CD4-positive, alpha-beta T cell (primary cell): ENCODE measurements at places on chromosomes 12 and 14.

GRCh38 chr14:99507860-99508640, 26.8 kb downstream of the CCNK start:
- DNase-seq: no peak

- no peak for DNase-seq
Observed at GRCh38 chr12:88011755-88012154, 17.4 kb downstream of the C12orf50 start.

DNA sequence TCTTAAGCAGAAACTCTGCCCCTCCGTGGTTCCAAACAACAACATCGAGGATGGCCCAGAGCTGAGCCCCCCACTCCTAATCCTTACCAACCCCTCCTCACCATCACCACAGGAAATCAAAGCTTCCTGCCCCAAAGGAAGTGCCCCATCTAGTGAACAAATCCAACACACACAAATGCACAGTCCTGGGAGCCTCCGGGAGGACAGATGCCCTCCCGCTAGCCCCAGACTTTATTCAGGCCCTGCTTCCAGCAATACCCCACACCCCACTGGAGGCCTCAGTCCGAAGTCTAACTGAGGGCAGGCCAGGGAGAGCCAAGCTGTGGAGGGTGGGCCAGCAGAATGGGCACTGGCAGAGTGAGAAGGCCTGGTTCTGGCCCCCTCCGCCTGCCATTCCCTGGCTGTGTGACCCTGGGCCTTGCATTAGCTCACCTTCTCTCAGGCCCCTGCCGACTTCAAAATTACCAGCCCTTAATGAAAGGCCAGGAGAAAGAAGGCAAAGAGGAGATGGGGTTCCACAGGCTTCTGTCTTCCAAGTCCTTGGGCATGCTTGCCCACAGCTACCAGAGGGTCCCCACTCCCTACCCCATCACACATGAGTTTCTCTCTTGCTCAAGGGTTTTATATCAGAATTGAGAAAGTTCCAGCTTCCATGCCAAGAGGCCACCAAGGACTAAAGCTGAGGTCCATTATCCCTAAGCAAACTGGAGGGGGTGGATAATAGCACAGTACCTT, 2.3 kb downstream of the HDAC7 start:
- DNase-seq: no peak

DNA sequence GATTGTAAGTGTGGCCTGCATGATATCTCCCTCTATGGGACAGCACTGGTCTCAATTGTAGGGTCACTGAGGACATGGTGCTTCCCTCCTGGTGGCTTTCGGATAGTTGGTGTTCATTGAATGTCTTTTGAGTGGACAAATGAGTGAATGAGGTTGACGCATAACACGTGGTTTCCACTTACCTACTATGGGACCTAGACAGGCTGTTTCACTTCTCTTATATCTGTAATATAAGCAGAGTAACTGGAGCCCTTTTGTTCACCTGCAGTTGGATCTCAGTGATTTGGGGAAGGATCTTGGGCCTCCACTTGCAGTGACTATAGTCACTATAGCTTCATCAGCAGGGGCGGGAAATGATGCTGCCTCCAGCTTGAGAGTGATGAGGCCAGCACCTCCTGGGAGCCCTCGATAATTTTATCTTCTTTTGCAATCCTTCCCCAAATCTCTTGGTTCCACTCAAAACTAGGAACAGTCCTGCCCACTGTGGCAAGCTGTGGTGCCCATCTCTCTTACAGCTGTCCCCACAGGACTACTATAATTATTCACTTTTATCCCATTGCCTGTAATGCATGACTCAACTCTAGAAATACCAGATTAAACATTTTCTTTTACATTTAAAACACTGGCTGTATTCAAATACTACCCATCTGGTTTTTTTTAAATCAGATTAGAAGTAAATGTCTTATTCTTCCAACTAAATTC, 242.9 kb downstream of the CHST11 start:
- no peak for DNase-seq

GRCh38 chr12:116382686-116383530, 105.4 kb upstream of the MED13L start:
- no peak for DNase-seq

DNA sequence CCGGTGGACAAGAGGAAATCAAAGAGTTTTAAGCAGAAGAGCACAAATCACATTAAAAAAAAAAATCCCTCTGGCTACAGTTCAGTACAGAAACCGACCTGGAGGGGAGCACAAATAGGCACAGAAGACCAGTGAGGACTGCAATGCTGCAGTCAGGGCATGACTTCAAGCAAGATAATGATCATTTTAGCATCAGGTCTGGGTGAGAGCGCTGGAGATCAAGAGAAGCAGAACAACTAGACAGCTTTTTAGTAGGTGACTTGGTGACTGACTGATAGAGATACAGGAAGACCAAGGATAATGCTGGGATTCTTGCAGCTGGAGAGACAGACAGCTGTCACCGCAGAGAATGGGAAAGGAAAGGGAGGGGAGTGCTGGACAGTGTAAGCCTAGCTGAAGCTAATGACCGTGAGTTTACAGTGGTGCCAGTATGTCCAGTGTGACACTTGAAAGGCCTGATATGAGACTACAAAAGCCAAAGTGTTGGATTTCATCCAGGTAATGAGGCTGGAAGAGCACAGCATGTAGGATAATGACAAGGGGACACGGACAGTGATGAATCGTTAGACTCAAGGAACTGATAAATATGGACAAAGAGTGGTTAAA, 5.6 kb downstream of the NFYB start:
- no peak for DNase-seq

- no peak for DNase-seq
Observed at GRCh38 chr12:91040096-91040755, 17.6 kb downstream of the KERA start.

DNA sequence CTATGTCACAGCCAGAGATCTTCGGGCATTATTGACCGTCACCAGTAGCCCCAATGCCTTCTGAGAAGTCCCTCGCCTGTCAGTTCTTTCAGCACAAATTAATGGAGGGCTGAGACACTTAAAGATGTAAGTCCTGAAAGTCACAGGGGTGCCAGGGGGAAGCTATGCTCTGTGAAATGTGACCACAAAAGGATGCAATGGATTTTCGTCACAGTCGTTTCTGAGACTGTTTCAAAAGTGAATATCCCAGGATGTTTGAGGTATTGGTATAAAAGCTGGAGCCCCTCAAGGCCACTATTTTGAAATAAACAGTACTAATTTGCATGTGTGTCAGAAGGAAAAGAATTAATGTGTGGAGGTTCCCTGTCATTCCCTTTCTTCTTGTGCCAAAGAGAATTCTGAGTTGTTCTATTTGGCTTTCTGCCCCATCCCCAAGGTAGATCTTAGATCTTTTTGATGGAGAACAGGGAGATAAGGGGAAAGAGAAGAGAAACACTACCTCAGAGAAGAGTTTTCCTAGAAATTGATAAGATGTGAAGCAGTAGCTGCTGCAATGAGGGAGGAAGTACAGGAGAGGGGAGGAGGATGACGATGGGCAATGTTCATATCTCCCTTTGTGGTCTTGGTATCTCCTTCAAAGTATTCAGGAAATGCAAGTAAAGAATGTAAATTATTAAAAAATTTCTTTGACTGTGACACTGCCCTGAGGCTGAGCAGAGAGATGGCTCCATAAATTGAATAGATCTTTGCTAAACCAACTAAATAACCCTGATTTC, 101.8 kb upstream of the NAP1L1 start:
- no peak for DNase-seq

DNA sequence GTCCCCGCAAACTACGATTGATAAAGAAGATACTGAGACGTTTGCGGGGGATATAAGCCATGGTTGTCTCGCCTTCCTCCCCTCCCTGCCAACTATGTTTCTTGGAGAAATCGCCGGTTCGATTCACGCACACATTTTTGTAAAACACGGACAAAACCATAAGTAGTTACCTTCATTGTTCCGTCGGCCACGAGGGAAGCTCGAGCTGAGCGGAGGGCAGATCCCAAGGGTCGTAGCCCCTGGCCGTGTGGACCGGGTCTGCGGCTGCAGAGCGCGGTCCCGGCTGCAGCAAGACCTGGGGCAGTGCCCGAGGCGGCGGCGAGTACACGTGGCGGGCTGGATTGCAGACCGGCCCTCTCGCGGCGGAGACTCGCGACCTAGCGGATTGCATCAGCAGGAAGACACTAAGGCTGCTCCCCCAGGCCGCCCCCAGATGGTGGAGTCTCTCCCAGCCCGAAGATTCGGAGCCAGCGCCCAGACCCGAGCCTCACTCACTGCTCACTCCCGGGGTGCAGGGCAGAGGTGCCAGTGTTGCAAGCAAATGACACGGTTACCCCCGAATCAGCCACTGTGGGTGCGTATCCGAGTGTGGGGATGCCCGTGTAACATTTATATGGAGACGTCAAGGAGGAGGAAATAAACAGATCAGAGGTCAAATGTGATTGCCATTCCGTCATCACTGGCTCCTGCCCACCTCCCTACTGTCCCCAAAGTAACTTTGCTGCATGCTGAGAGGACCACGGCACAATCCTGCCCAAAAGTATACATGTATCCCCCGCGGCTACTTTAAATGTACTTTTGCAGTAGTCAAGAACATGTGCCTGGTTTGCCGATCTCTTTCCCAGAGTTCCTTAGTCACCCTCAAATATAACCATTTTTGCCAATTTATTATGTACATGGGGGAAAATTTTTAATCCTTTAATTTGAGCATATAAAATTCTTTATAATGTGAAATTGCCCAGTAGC, at the start of gene BCAT1:
TSS of gene BCAT1 (minus strand) at position 345 of the 966 bp plus-strand sequence. CDS start at position 176, 169 bp downstream.
- DNase-seq: no peak

DNA sequence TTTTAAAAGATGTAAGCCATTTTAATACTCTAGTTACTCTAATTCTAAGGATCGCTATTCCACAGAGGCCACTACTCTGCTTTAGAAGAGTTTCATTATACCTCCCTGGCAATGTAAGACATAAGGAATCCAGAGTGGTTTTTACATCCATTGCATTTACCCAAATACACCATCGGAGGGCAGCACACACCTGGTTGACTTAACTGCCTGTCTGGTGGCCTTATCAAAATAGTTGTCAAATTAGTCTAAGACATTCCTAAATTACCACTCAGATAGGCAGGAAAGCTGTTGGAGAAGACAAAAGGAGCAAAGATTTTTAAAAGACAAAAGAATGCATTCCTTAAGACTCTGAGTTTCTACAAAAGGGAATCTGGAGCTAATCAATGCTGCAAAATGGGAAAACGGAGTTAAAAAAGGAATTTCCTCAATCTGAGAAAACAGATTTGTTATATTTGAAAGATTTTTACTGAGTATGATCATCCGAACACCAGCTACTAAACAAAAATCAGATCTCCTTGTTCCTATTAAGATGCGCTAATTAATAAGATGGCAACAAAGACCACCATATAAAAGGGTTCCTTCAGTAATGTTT, 33.8 kb upstream of the FGD4 start:
- peak; percentile 9 for DNase-seq

DNA sequence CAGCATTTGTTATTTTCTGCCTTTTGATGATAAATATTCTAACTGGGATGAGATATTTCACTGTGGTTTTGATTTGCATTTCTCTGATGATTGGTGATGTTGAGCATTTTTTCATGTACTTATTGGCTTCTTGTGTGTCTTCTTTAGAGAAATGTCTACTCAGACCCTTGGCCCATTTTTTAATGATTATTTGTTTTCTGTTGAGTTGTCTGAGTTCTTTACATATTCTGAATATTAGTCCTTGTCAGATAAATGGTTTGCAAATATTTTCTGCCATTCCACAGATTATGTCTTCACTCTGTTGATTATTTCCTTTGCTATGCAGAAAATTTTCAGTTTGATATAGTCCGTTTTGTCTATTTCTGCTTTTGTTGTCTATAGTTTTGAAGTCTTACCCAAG, 317.0 kb downstream of the CEP128 start:
- DNase-seq: no peak

- no peak for DNase-seq
Observed at GRCh38 chr14:78758333-78758732, 588.2 kb downstream of the NRXN3 start.

DNA sequence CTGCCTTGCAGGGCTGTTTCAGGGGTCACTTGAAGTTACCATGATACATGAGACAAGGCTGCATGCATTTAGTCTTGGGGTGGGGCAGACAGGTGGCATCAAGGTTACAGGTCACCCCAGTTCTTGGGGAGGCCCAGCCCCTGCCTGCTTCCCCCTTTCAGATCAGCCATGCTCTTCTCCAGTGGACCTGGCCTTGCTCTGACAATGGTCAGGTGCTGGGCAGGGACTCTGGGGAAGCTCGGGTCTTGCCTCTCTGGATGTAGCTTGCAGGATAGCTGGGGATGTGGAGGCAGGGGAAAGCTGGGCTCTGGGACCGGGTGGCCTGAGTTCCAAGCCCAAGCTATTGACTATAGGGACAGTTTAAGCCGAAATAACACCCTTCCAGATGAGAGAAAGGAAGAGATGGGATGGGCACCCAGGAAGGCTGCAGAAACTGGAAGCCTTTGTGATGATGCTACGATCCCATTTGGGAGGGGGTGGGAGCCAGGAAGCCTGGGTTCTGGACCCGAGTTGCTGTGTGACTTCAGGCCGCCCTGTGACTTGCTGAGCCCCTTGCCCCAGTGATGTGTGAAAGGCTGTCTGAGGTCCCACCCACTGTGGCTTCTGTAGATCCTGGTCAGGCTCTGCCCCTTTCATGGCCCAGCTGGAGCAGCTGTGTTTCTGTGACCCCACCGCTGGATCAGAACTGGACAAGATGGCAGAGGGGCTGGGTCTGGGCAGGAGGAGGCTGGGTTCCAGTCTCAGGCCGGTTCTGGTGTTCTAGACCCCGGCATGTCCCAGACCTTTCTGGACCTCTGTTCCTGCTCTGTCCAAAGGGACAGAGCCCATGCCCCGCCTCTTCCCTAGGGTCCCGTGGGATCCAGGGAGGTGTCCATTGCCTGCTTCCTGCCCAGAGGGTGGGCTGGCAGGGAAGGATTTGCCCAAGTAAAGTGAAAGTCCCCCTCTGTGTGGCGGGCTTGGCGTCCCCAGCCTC, 2.1 kb downstream of the TNFAIP2 start:
- no peak for DNase-seq

DNA sequence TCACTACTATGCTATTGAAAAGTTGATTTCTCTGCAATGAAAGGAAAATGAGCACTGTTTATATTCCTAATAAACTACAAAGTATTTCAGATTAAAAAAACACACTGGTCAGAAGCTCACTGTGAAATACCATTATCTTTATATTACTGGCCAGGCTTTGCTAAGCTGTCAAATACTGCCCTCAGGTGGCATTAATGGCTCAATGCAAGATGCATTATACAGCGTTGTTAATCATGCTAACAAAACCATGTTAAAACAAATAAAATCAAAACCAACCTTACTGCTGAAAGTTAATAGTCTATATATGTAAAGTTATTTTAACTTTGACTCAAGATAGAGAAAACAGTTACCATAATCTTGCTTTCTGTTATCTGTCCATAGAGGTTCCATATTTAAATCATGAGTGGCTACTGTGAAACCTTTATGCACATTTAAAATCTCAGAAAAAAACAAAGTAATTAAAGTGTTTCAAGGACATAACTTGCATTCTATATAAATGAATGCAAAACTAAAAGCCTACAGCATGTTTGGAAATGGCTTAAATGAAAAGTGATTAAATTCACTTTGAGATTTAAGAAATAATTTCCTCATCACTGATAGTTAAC, 121.7 kb downstream of the RALGAPA1 start:
- DNase-seq: peak; percentile 23

DNA sequence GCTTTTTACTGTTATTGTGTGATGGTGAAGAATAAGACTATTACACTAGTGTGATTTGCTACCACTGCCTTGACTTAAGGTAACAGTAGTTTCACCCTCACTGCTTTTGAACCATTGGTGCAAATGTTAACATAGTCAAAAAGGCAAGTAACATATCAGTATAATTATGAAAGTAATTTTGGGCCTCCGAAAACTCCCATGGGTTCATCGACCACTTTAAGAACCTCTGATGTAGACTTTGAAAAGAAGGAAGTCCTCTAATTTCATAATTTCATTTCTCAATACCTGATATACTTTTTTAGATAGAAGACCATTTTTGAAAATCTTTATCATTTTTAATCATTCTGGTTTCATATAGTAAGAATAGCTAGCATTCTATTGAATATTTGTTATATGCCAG, 57.7 kb downstream of the ETNK1 start:
- DNase-seq: no peak
